Panc1 (cell line): ENCODE measurements at places on chromosomes 6 and 20. TPM values are rescaled to one million over a fixed set of nuclear protein-coding genes. Genes with fewer than 3 reads are reported as not detected.

Gene UBD
- total RNA-seq = 0.54 TPM

Gene LYRM2
- total RNA-seq = 39.4 TPM

Gene SPTLC3
- 0.03 TPM for total RNA-seq

Gene MUCL3
- not detected for total RNA-seq

Gene HTR1E
- total RNA-seq = not detected

Gene GSTA3
- total RNA-seq = not detected

Gene NR2E1
- 0.13 TPM for total RNA-seq

Gene SRMS
- total RNA-seq = not detected

Gene LAMA4
- 11.9 TPM for total RNA-seq

Gene MYBL2
- total RNA-seq = 138 TPM

Gene LRFN2
- total RNA-seq = 0.05 TPM

Gene DEFB113
- not detected for total RNA-seq

Gene SRXN1
- total RNA-seq = 34.5 TPM

Gene ARG1
- total RNA-seq = not detected

Gene OR2B6
- 0.26 TPM for total RNA-seq

Gene TPBG
- total RNA-seq = 84.1 TPM

Gene CAP2
- 37.0 TPM for total RNA-seq

Gene FAM229B
- 12.0 TPM for total RNA-seq

Gene KCNK5
- total RNA-seq = 0.77 TPM

Gene CHD6
- total RNA-seq = 21.3 TPM

Gene MRPL14
- total RNA-seq = 82.0 TPM
